Activated CD8-positive, alpha-beta memory T cell treated with anti-CD3 and anti-CD28 coated beads for 24 hours (primary cell): ENCODE measurements at places on chromosomes 2 and 18.

DNA sequence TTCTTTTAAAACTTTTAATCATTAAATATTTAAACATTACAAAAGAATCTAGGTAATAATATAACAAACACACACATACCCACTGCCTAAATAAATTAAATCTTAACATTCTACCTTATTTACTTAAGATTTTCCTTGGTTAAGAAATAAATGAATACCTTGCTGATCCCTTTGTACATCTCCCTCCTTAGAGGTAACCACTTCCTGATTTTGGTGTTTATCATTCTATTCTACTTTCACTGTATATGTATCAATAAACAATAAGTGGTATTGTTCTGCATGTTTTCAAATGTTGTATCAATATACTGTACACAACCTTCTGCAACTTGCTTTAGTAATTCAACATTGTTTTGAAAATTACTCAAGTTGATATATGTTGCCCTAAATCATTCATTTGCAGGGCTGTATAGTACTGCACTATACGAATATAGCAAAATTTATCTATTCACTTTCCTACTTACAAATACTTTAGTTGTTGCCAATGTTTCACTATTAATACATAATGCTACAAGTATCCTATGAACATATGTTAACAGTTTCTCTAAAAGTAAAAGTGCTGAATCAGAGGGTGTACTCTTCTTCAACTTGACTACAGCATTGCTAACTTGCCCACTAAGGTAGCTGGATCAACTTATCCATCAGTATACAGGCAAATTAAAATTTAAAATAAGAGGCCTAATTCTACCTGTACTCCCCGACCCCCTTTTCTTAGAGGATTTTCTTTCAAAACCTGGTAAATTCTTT lies 65.8 kb downstream of the MEMO1 start:
- no peak for DNase-seq

GRCh38 chr2:217301142-217301925 lies 441.5 kb upstream of the TNP1 start:
- DNase-seq: no peak

- DNase-seq: no peak
These were observed 6.3 kb upstream of the SIX3 start for GRCh38 chr2:44934983-44935728.

GRCh38 chr18:57352271-57352701 lies at the start of gene ST8SIA3:
Gene ST8SIA3, plus strand, starts transcription at chr18:57352557. Its CDS starts 290 bp downstream, at chr18:57352847.
- DNase-seq: no peak

DNA sequence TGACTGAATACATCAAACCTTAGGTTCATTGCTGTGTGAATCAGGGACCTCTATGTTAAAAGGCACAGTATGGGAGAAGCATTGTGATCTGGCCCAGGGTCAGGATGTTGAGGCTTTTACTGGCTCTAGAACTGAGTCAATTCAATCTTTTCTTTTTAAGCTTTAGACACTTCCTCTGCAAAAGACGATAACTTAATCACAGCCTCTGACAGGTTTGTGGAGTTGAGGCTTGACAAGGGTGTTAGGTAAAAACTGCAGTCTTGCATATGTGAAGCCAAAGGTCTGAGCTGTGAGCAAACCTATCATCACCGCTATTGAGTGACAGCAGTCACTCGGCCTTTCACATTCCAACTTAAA lies 17.3 kb upstream of the ARHGAP25 start:
- no peak for DNase-seq
